ENCODE measurements at places on chromosomes 7 and 10. TPM values are rescaled to one million over a fixed set of nuclear protein-coding genes. Genes with fewer than 3 reads are reported as not detected.

DNA sequence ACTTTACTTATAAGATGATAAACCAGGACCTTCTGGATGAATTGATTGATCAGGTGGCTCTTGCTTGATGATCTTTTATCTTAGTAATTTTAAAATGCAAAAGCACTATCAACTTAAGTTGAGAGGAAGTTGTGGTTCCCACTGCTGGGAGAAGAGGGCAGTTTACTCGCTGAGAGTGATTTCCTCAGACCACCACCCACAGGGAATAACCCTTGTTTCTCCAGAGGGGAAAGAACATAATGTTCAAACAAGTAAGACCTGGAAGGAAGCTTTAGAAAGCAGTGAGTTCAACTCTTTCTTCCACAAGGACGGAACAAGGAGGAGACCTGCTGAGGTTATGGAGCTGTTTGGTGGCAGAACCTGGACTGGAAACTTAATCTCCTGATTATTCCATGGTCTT lies 138.7 kb downstream of the FAM204A start:
- H3K4me1 ChIP-seq = no peaks in the 10 kb centered on the region
- H3K27me3 ChIP-seq = no peaks in the 10 kb centered on the region
- no peak overlapping the region for H3K4me3 ChIP-seq
- no peak for DNase-seq
- no peak overlapping the region for H3K27ac ChIP-seq
- H3K36me3 ChIP-seq = no peaks in the 10 kb centered on the region

DNA sequence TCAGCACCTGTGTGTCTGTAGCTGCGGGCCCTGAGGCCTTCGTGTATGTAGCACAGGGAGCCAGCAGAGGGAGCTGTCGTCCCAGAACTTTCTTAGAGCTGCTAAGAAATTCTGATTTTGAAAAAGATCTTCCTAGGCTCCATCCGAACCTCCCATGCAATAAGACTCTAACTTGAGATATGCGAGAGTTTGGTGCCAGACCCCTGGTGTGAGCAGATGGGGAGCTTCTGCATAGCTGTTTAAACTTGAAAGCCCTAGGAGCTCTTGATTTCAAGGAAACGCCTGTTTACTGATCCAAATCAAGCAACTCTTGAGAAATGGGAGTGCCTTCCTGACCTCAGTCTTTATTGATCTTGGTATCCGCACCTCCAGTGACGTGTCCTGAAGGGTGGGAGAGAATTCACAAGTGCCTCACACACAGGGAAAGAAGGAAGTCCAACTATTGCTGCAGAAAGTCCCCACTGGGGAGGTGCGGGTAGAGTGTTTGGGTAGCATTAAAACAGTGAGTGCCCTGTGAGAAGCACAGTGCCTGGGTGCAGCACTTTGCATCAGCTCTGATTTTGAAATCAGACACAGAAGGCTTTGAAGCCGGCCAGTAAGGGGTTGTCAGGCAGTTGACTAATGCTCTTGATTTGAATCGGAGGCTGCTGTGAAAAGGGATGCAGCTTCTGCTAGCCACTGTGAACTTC lies 66.4 kb upstream of the STRIP2 start:
- no peaks in the 10 kb centered on the region for H3K27me3 ChIP-seq
- no peak overlapping the region for H3K27ac ChIP-seq
- H3K4me3 ChIP-seq = peak overlapping the region; percentile 22
- H3K36me3 ChIP-seq = no peaks in the 10 kb centered on the region

GRCh38 chr7:69739190-69739589 lies 140.9 kb downstream of the AUTS2 start:
- H3K4me1 ChIP-seq = no peaks in the 10 kb centered on the region
- H3K27ac ChIP-seq = no peak overlapping the region
- H3K27me3 ChIP-seq = no peaks in the 10 kb centered on the region

GRCh38 chr10:86450806-86451603 lies 70.6 kb downstream of the WAPL start:
- no peak overlapping the region for H3K4me3 ChIP-seq
- H3K36me3 ChIP-seq = peaks cover 9% of the 10 kb centered on the region
- no peak overlapping the region for H3K27ac ChIP-seq
- no peaks in the 10 kb centered on the region for H3K27me3 ChIP-seq
- no peak for DNase-seq

DNA sequence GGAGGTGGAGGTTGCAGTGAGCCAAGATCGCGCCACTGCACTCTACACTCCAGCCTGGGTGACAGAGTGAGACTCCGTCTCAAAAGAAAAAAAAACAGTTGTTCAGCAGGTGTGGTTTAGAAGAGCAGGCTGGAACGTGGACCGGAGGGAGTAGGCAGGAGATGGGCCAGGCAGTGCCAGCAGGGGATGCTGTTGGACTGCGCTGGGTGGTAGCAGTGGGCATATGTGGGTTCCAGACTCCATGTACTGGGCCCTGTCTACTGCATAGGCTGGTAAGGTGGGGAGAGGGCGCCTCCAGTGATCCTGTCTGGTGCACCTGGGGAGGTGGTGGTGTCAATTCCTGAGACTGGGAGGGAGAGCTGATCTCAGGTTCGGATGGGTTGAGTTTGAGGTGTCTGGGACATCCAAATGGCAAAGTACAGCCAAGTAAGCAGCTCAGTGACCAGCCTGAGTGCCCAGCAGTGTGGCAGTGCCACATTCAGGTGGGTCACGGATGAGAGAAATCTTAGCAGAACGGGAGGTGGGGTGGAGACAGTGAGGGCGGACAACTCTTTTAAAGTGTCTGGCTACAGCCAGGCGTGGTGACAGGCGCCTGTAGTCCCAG lies 25.9 kb downstream of the SFXN4 start:
- DNase-seq = peak; percentile 58
- H3K4me1 ChIP-seq = no peaks in the 10 kb centered on the region
- H3K4me3 ChIP-seq = no peak overlapping the region
- H3K27ac ChIP-seq = no peak overlapping the region
- no peaks in the 10 kb centered on the region for H3K27me3 ChIP-seq

- peak; percentile 81 for DNase-seq
- H3K27me3 ChIP-seq = no peaks in the 10 kb centered on the region
- peak overlapping the region; percentile 96 for H3K4me3 ChIP-seq
- H3K4me1 ChIP-seq = no peaks in the 10 kb centered on the region
Observed at GRCh38 chr7:139231513-139232376, 708 bp downstream of the UBN2 start.

- no peak overlapping the region for H3K4me3 ChIP-seq
- H3K27me3 ChIP-seq = no peaks in the 10 kb centered on the region
- no peak for DNase-seq
- no peaks in the 10 kb centered on the region for H3K4me1 ChIP-seq
- H3K27ac ChIP-seq = no peak overlapping the region
- H3K36me3 ChIP-seq = no peaks in the 10 kb centered on the region
Observed at GRCh38 chr10:104735757-104736391, 94.8 kb downstream of the SORCS3 start.

DNA sequence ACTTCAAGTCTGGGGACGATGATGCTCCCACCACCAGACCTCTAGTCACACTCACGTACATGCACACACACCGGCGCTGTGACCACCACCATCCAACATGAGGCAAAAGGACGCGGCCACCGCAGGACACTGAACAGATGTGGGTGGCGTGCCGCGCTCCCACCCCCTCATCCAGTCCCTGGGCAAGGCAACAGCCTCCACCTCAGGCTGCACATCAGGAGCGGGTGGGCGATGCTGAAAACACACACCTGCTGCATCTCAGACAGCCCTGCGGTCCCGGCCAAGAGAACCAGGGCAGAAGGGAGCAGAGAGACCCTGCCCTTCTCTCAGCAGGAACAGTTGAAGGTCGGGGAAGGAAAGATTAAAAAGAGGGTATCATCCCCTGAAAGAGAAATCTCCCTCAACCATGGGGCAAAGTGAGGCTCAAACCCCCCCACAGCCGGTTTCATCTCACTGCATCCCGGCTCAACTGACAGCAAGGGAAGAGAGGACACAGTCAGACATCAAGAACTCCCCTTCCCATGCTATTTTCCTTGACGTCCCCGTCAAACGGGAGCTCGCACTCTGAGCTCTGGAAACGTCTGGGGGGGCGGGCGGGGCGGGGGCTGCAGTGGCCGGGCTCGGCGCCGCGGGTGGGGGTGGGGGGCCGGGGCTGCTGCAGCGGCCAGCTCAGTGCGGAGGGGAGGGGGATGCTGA lies 1.1 kb downstream of the CAMK2G start:
- peak overlapping the region; percentile 17 for H3K4me3 ChIP-seq
- no peaks in the 10 kb centered on the region for H3K27me3 ChIP-seq
- H3K36me3 ChIP-seq = peaks cover 10% of the 10 kb centered on the region
- H3K27ac ChIP-seq = no peak overlapping the region
- no peak for DNase-seq
- peaks cover 11% of the 10 kb centered on the region for H3K4me1 ChIP-seq

DNA sequence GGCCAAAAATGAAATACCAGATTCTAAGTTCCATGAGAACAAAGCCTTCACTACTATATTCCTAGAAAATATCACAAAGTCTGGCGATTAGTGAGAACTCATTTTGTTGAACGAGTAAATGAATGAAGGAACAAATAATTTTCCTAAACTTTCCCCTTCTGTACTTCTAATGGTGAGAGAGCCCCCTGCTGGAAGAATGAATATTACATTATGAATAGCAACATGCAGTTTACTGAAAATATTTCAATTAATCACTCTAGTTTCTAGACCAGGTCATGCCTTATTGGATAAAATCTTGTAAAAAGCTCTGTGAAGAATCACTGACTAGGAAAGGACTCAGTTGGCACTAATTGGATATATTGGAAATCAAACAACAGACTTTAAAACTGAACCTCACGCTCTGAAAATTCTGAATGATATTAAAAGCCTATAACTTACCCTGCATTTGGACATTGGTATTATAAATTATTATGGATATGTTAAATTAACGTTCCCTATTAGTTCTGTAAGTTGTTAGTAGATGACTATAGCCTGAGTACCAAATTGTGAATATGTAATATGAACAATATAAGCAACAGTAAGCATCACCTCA lies 32.4 kb upstream of the MTPN start:
- H3K27ac ChIP-seq = no peak overlapping the region
- H3K27me3 ChIP-seq = no peaks in the 10 kb centered on the region
- no peak for DNase-seq
- H3K4me1 ChIP-seq = no peaks in the 10 kb centered on the region
- no peaks in the 10 kb centered on the region for H3K36me3 ChIP-seq

GRCh38 chr7:128104108-128104742 lies 73.0 kb upstream of the LRRC4 start:
- H3K27ac ChIP-seq = no peak overlapping the region
- H3K36me3 ChIP-seq = no peaks in the 10 kb centered on the region
- no peak for DNase-seq
- peak overlapping the region; percentile 29 for H3K4me3 ChIP-seq
- H3K4me1 ChIP-seq = no peaks in the 10 kb centered on the region
- H3K27me3 ChIP-seq = peaks cover 8% of the 10 kb centered on the region

GRCh38 chr10:119502209-119502608 lies 40.3 kb downstream of the RGS10 start:
- H3K27me3 ChIP-seq = no peaks in the 10 kb centered on the region
- H3K4me3 ChIP-seq = no peak overlapping the region
- DNase-seq = peak; percentile 38
- H3K36me3 ChIP-seq = no peaks in the 10 kb centered on the region
- no peaks in the 10 kb centered on the region for H3K4me1 ChIP-seq
- no peak overlapping the region for H3K27ac ChIP-seq

DNA sequence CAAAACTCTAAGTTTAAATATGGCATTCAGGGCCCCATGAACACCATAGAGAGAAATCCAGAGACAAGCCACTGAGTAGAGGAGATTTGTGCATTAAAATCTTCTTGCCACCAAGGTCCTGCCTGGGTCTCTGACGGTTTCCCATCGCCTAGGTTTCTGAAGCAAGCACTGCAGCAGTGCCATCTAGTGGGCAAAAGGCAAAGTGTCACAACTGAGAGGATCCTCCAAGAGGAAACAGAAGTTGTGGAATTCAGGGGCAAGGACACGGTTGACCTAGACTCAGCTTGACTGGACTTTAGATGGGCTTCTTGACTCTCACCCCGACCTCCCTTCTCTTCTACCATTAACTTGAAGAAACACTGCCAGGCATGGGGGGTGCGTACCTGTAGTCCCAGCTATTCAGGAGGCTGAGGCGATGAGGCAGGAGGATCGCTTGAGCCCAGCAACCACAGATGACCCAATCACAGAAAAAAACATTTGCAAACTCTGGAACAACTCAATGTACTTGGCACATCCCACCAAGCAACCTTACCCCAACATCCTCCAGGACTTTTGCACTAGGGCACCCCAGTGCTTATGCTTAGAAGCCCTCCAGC lies 604.1 kb downstream of the GALNT17 start:
- no peaks in the 10 kb centered on the region for H3K4me1 ChIP-seq
- H3K27me3 ChIP-seq = no peaks in the 10 kb centered on the region
- H3K27ac ChIP-seq = no peak overlapping the region
- peak; percentile 90 for DNase-seq
- no peak overlapping the region for H3K4me3 ChIP-seq

GRCh38 chr10:23338886-23339285 lies 5.7 kb downstream of the C10orf67 start:
- no peak overlapping the region for H3K27ac ChIP-seq
- peaks cover 5% of the 10 kb centered on the region for H3K4me1 ChIP-seq
- no peak for DNase-seq
- no peaks in the 10 kb centered on the region for H3K27me3 ChIP-seq

Gene TACR2
- 0.38 TPM for total RNA-seq

Gene PDAP1
- 84.7 TPM for total RNA-seq

Gene FBXO24
- 0.60 TPM for total RNA-seq

Gene POLR2J3
- 48.0 TPM for total RNA-seq

Gene CTNNA3
- total RNA-seq = 0.72 TPM

Gene TNKS2
- 31.6 TPM for total RNA-seq

Gene CDC14C
- not detected for total RNA-seq

Gene TRIM24
- total RNA-seq = 16.8 TPM

Gene TFR2
- 0.79 TPM for total RNA-seq

Gene SP8
- not detected for total RNA-seq

Gene RPP30
- 26.5 TPM for total RNA-seq

Gene DRGX
- total RNA-seq = not detected

Data from kidney (tissue), 22 donors.